ENCODE measurements at places on chromosomes 1 and 21.

DNA sequence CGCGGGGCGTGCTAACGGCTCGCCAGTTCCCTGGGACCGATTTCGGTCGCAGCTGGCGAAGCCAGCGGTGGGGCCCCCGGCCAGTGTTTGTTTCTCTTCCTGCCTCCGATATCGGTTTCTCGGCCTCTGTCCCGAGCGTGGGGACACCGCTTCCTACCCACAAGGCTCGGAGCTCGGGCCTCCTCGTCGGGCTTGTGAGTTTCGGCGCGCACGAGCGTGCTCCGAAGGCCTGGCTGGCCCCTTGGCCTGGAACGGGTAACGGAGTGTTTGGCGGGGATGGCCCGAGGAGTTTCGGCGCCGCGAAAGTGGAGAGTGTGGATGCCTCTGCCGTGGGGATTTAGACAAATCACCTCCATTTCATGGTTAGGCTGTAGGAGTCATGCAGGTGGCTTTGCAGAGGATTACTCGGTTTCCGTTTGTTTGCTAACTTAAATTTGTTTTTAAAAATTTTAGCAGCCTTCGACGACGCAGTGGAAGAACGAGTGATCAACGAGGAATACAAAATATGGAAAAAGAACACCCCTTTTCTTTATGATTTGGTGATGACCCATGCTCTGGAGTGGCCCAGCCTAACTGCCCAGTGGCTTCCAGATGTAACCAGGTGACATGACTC lies 559 bp downstream of the RBBP4 start:
- DNase-seq: no peak

- DNase-seq: peak; percentile 55
These were observed 9.0 kb upstream of the FAM131C start for GRCh38 chr1:16082283-16083038.

GRCh38 chr1:43902058-43902831 lies 31.4 kb upstream of the ARTN start:
- DNase-seq: no peak

DNA sequence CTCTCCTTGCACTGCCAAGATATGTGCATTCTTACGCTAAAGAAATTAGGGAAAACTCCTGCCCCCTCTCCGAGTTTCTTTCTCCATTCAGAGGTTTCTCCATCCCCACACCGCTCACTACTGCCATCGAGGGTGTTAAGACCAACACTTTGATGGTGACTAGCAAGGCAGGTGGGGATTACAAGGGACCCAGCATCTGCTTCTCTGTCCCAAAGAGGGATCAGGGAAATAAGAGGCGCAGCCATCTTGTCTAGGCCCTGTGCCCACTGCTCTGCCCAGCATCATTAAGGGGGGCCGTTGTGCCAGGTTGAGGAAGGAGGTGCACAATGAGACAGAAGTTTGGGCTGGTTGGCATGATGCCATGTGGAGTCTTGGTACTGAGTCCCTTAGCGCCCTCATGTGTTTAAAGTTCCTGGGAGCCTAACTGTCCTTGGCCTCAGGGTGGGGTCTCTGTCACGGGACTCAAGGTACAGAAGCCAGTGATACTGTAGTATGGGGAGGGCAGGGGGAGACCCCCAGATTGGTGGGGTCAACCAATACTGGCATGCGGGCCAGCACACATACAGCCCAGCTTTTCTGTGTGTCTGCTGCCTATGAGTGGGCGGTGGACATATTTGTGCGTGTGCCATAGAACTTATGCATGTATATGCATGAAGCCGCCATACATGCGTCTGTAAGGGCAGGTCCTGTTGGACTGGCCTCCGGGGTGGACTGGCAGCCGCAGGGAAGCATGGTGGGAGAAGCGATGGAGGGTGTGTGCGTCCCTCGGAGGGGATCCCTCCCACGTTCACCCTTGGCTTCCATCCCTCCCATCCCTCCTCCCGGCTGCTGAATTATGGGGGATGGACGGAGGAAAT lies 5.5 kb downstream of the EFNA3 start:
- DNase-seq: no peak

DNA sequence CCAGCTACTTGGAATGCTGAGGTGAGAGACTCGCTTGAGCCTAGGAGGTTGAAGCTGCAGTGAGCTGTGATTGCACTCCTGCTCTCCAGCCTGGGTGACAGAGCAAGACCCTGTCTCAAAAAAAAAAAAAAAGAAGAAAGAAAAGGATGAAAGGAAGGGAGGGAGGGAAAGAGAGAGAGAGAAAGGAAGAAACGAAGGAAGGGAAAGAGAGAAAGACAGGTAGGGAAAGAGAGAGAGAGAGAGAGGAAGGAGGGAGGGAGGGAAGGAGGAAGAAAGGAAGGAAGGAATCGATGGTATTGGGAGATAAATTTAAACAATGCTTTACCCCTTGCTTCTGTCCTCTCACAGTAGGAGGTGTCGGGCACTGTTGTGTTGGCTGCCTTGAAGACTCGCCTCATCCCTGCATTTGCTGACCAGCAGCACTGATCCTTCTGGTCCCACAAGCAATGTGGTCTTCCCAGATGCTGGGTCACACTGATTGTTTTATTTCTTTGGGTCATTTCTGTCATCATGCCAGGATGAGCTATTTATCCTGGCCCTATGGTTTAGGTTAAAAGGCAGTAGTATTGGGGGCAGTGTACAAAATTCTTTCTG lies 30.9 kb downstream of the GPR137B start:
- no peak for DNase-seq

DNA sequence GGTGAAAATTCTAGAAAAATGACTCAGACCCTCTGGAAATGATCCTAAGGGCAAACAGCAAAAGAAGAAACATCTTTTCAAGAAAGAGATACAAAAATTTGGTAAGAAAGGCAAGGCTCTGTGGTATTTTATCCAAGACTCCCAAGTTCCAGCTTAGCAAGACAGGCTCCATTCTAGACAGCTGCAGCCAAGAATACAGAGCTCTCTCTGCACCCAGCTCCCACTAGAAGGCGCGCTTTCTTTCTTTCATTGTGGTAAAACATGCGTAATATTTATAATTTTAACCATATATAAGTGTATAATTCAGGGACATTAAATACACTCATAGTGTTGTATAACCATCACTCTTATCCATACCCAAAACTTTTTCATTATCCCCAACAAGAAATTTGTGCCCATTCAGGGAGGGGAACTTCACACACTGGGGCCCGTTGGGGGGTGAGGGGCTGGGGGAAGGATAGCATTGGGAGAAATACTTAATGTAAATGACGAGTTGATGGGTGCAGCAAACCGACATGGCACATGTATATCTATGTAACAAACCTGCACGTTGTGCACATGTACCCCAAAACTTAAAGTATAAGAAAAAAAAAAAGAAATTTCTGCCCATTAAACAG lies 2.2 kb upstream of the HFM1 start:
- DNase-seq: no peak

DNA sequence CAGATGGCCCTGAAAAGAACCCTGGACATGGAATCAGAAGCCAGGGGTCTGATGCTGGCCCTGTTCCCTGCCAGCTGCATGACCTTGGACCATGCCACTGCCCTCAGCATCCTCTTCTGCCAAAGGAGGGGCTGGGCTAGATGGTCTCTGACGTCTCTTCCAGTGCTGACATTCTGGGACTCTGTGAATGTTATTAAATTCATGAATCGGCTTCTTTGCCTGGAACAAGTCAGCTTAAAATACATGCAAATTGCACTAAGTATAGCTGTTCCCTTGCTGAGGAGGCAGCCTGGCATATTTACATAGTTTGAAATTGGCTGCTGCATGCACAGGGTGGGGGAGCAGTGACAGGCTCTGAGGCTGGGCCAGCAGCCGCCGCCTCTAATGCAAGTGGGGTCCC lies 23.8 kb downstream of the KCNA2 start:
- no peak for DNase-seq

- no peak for DNase-seq
These were observed 69.3 kb downstream of the RPS6KC1 start for GRCh38 chr1:213120386-213120785.

DNA sequence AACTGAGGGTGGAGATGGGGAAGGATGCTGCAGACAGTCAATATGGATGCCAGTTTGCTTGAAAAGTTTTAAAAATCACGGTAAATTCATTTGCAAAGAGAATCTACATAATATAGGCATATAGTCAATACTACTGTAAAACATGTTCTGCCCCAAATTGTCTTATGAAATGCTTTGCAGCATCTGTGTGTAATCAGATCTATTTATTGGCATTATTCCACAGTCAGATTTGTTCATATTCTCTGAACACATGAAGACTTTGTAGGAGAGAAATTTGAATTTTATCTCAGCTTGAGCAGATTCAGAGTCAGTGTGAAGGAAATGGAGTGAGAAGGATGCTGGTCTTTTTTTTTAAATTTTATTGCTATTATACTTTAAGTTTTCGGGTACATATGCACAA lies 88.5 kb downstream of the PLPPR4 start:
- DNase-seq: no peak

GRCh38 chr1:91851130-91852010 lies 34.6 kb downstream of the TGFBR3 start:
- DNase-seq: no peak

GRCh38 chr21:43879348-43880110 lies 14.5 kb downstream of the AGPAT3 start:
- DNase-seq: no peak

DNA sequence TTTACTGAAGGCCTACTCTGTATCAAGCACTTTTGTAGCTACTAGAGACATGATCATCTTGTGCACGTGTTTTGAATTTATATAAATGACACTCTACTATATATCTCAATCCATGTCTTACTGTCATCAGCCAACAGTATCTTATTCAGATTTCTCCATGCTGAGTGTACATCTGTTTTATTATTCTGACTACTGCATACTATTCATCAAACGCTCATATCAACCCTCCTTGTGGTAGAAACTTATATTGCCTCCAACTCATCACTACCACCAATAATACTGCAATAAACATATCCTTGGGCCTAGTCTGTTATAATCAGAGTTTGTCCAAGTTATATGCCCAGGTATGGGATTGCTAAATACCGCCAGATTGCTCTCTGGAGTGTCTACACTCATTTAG lies 81.6 kb upstream of the IRF2BP2 start:
- DNase-seq: no peak

DNA sequence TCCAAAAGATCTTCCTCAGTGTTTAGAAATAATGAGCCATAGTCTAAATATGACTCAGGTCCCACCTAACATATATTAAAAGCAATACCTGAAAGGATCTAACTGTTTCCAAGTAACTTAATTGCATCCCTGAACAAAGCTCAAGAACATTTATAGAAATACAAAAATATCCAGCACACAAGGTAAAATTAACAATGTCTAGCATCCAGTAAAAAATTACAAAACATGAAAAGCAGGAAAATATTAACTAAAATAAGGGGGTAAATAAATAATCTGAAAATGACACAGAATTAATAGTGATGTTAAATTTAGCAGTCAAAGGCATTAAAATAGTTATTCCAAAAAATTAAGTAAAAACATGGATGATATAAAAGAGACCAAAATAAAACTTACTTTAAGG lies 21.3 kb upstream of the VANGL1 start:
- no peak for DNase-seq

DNA sequence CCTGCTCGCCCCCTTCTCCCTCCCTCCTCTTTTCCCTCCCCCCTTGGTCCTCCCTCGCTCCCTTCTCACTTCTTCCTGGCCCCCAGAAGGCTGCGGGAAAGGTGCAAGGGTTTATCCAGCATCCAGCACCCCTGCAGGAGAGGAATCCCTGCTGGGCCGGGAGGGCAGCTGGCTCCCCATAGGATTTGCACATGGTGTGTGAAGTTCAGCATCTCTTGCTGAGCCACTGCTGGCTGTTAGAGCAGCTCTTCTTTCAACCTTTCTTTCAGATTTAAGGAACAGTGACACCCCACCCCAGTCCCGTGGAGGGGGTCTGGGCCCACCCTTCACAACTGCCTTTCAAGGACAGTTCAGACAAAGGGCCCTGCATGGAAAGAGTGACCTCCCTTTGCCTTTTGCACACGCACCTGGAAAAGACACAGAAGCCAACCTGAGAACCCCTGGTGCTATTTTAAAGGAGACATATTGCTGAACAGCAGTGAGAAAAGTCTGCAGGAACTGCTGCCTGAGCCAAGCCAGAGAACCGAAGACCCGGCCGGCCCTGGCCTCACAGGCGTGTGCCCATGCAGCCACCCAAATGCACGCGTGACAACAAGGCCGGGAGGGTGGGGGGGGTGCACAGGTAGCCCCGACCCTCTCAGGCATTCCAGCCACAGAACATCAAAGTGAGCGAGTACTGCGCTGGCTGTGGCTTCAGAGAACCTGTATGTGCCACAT lies 66.6 kb downstream of the SLC37A1 start:
- DNase-seq: no peak

GRCh38 chr1:235006816-235007215 lies 121.8 kb downstream of the TOMM20 start:
- DNase-seq: no peak

GRCh38 chr1:213669964-213670691 lies 317.6 kb upstream of the PROX1 start:
- DNase-seq: no peak

GRCh38 chr1:66980745-66981367 lies 56.1 kb downstream of the MIER1 start:
- DNase-seq: no peak

DNA sequence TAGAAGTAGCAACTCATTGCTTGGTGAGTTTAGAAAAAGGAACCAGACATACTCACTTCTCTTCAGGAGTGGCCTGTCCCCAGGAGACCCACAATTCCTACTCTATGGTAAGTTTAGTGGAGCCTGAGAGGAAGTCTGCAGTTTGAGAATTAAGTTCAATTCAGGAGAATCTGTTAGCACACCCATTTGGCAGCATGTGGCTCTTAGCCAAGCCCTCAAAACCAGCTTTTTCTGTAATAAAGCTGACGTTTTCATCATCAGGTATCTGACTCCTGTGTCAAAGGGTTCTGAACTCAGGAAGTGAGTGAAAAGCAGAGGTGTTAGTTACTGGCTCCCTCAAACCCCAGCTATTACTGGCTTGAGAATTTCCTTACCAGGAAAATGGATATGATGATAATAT lies 20.4 kb upstream of the RGS16 start:
- DNase-seq: no peak

DNA sequence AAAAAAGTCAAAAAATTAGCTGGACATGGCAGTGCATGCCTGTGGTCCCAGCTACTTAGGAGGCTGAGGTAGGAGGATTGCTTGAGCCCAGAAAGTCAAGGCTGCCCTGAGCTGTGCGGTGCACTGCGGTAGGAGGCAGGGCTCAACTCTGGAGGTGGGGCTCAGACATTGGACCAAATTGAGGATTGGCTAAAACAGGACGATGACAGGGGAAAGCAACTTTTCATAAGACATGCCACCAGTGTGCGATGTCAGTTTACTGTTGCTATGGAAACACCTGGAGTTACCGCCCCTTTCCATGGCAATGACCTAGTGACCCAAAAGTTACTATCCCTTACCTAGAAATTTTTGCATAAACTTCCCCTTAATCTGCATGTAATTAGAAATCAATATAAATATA lies 85.3 kb downstream of the DISP3 start:
- DNase-seq: no peak

GRCh38 chr1:53581476-53581875 lies 122.3 kb downstream of the DMRTB1 start:
- DNase-seq: no peak

- no peak for DNase-seq
These were observed 97.3 kb upstream of the DPT start for GRCh38 chr1:168826269-168826668.

DNA sequence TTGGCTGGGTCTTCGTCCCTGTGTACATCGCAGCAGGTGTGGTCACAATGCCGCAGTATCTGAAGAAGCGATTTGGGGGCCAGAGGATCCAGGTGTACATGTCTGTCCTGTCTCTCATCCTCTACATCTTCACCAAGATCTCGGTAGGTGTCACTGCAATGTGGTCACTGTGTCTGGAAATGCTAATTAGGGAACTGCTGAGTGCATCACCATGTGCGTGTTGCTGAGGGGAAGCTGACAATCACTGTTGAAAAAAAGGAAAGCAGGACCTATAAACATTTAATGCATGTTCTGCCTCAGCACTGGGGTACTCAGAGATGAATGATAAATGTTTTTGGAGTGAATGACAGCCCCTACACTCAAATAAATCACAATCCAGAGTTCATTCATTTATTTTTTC lies 6.8 kb downstream of the SLC5A9 start:
- DNase-seq: no peak
